HEK293T (cell line): ENCODE measurements at places on chromosomes 11 and 22.

DNA sequence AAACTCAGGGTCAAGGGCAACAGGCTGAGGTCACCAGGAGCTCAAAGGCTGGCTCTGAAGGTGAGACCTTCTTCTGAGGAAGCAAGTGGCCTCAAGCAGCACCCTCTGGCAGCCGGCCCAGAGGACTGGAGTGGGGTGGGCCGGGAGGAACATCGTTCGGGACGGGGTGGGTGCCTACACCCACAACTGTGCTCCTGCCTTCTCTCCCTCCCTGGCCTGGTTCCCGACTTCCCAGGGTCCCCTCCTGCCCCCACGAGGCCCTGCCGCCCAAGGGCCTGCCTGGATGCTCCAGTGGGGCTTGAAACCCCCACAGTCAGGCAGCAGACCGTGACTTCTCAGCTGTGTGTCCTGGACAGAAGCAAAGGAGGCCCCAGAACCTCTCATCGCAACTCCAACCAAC is 195.7 kb downstream of the IGLL1 start:
- no peak for DNase-seq

DNA sequence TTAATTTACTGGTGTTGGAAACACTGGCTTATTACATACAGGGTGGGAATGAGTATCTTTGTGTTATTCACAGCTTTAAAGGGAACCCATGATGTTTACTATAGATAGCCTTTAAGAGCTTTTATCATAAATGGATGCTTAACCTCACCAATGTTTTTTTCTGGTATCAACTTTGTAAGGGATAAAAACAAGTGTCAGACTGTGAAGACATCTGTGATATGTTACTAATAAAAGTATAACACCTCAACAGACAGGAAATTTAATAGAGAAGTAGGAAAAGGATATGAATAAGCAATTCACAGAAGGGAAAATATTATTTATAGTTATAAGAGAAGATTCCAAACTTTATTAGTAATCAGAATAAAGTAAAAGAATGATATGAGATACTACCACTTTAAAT is 46.3 kb downstream of the ACAT1 start:
- no peak for DNase-seq

DNA sequence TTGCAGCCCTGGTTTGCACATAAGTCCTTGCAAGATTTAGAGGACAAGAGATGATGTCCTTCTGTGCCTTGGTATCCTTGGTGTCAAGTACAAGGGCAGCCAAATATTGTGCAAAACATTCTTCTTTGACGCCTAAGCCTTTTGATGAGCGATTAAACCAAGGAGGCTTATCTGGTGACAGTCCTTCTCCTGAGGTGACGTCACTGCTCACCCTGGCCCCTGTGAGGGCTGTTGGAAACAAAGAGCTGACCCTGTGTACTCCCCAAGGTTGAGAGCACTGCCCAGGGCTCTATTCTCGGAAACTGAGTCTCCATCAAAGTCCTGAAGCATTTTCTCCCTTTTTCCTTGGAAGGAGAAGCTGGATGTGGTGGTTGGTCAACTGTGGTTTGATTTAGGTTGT is 4.7 kb upstream of the GRAMD1B start:
- no peak for DNase-seq

DNA sequence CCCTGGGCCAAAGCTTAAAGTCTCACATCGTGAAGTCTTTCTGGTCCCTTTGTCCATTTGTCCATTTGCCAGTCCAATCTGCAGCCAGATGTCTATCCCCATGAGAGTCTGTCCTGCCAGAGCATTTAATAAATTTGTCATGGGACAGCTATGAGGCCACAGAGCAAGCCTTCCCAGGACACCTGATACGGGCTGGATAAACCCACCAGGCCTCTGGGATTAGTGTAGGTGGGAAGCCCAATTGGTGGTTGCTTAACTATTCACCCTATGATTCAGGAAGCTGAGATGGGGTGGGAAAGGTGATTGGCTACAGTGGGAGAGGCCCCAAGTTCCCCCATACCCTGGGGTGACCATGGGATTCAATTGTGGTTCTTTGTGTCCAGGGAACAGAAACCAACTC is 39.9 kb downstream of the MYEOV start:
- no peak for DNase-seq

- peak; percentile 27 for DNase-seq
These were observed 53.9 kb upstream of the RCE1 start for GRCh38 chr11:66789097-66789890.

GRCh38 chr11:117984476-117984875 is 1.7 kb upstream of the IL10RA start:
- no peak for DNase-seq

- DNase-seq = no peak
These were observed at the start of gene OSM for GRCh38 chr22:30266445-30267381. TSS of gene OSM (minus strand) at chr22:30266851. CDS start at chr22:30266799, 52 bp downstream.
